ENCODE measurements at places on chromosomes 16 and 17.

GRCh38 chr16:29025735-29026134, 40.9 kb downstream of the LAT start:
- DNase-seq = no peak

- no peak for DNase-seq
Observed at GRCh38 chr17:49858796-49859195, 10.9 kb upstream of the TAC4 start.

DNA sequence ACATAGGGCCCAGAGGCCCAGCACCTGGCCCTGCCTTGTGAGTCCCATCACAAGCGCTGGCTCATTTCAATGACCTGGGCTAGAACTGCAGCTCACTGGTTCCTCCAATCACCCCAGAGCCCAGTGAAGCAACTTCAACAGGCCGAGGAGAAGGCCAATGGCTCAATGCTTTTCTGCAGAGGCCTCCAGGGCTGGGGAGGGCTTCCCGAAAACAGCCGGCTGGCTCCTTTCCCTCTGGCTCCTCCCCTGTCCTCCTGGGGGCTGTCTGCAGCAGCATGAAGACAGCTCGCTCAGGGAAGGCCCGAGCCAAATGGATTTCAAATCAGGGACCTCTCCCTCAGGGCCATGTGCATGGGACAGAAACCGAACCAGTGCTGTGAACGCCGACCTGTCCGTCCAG, 121.6 kb downstream of the ZNF423 start:
- DNase-seq = no peak

- no peak for DNase-seq
Observed at GRCh38 chr16:64489449-64489848, 632.4 kb downstream of the CDH11 start.

DNA sequence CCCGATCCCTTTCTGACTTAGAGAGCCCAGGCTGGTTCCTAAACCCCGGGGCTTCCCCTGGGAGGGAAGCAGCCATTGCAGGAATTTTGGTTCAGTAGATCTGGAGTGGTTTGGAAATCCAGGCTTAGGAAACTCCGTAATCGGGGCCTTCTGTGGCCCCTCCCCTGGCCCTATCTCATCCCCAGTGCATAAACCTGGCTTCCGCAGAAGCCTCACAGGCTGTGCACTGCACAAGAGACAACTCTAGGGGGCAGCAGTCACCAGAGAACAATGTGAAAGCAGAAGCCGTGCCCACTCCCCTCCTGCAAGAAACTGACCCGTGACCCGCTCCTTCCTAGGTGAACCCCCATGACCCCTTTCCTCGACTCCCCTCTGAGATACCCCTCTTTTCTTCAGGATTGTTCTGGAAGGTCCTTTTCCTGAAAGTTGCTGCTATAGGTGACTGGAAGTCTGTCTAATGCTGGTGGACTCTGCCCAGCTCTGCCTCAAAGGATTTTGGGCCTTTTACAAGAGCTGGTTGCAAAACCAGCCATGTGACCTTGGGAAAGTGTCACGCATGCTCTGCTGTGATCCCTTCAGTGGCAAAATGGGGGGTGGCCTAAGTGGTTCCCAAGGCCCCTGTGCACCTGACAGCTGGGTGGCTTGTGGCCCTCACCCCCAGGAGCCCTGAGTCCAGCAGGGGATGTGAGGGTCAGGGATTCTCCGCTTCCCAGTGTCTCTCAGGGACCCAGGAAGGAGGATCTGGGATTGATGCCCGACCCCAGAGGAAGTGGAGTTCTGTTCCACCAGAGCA, 14.4 kb downstream of the GUCY2D start:
- peak; percentile 68 for DNase-seq

DNA sequence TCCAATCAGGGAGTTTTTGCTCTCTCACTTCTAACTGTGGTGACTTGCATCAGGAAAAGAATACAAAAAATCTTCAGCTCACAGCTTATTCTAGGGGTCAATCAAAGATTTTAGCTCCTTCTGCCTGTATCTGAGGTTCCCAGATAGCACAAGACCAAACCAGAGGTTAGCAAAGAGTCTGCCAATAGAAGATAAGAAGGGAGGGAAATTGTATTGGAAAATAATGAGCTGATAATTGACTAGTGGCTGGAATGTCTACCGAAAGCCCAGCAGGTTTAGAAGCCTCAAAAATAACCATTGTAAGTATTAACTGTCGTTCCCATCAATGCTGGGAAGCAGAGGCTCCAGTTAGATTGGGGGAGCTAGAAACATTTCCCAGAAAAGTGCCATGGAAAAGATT, 26.3 kb downstream of the HS3ST3A1 start:
- DNase-seq = no peak

DNA sequence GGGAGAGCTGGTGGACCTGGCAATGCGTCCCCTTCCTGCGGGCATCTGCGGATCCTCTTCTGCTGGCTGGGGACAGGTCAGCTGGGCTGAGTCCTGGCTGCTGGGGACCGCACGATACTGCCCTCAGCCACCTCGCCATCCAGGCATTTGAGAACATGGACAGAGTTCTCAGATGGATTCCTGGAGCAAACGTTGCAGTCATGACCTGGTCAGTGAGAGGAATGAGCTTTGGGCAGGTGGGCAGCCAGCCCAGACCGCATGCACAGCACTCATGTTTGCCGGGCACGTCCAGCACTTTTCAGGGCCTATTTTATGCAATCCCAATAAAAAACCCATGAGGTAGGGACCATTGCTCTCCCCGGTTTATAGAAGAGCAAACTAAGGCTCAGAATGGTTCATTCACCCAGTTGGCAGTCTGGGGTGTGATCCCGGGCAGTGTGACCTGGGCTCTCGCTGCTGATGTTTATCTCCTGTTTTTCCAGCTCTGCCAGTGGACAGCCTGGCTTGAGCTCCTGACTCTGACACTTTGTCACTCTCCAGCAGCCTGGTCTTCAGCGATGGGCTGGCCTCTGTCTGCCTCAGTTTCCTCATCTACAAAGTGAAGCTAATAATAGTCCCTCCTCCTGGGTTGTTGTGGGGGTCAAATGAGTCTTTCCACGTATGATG, 294.7 kb downstream of the IRF8 start:
- DNase-seq = no peak

- DNase-seq = no peak
Observed at GRCh38 chr16:69036399-69037091, 68.9 kb upstream of the HAS3 start.

- no peak for DNase-seq
Observed at GRCh38 chr17:59814685-59815084, 78.1 kb downstream of the TUBD1 start.

DNA sequence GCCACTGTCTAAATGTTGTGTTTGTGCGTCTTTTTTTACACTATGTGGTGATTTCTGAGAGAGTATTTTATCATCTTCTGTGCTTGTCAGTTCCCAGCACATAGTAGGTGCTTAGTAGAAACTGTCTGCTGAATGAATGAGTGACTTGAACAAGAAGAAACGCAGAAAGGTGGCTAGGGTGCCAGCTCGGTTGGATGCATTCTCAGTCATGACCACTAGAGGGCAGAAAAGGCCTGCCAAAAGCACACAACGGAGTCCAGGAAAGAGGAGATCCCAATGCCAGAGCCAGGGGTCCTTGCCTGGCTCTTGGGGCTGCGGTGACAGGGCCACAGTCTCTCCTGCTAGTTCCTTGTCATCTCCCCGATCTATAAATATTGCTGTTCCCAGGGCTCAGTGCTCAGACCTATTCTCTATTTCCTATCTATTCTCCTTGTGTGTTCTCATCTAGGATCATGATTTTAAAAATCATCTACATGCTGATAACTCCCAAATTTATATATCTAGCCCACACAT, 57.3 kb upstream of the CCL1 start:
- peak; percentile 70 for DNase-seq

GRCh38 chr17:63542942-63543821, 7.1 kb upstream of the DCAF7 start:
- no peak for DNase-seq

GRCh38 chr17:71935341-71935740, 185.5 kb upstream of the SOX9 start:
- DNase-seq = no peak

- no peak for DNase-seq
Observed at GRCh38 chr17:1593630-1593931, 31.0 kb upstream of the PITPNA start.

GRCh38 chr16:525123-525519, 2.4 kb upstream of the CAPN15 start:
- no peak for DNase-seq

GRCh38 chr16:30524575-30525568, 1.5 kb downstream of the ZNF768 start:
- DNase-seq = no peak

DNA sequence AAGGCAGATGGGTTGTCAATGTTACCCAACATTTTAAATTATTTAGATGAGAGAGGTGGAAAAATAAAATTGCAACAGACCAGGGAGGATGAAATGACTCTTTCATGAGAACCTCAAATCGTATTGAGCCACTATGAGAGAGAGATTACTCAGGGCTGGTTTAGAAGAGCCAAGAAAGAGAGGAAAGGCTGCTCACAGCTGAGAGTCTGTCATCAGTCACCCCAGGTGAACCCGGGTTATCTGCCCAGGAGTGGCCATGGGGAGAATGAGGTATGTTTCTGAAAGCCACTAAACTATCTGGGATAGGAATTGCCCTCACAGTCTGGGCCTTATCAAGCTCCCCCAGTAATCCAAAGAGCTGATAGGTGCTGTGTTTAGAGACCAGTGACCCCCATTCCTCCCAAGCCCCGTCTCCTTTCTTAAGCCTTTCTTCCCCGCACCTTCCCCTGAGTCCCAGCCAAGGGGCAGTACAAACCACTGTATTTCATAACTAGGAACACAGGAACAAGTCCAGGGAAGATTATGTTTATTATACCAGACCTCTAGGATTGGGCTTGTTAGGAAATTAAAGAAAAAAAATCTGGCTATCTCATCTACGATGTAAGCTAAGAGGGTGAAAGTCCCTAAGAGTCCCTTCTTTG, 158.9 kb upstream of the NOL11 start:
- no peak for DNase-seq

- DNase-seq = no peak
Observed at GRCh38 chr16:30802936-30803335, 15.9 kb upstream of the ZNF629 start.

GRCh38 chr17:3712811-3713463, 10.8 kb upstream of the HASPIN start:
- DNase-seq = peak; percentile 67

DNA sequence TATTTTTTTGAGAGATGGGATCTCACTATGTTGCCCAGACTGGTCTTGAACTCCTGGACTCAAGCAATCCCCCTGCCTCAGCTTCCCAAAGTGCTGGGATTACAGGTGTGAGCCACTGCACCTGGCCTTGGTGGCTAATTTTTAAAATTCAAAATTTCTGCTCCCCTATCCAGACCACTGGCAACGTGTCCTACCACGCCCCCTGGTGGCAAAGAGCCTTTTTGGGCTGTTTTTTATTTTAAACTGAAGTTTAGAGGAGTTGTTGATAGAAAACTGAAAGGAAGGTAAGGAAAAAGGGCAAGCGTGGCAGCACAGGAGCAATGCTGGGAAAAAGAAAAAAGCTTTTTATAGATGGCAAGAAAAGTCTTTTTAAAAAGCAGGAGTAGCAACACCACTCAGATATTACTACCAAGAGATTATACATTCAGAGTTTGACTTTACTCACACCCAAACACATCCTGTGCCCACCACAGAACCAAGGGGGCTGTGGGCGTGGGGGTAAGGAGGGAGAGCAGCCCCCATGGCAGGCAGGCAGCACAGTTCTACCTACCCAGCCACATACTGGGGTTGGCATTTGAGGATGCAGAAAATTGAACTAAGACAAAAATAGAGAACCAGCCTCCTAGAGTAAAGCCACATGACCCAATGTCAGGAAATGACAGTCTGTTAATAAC, 4.2 kb upstream of the MXRA7 start:
- DNase-seq = peak; percentile 85

DNA sequence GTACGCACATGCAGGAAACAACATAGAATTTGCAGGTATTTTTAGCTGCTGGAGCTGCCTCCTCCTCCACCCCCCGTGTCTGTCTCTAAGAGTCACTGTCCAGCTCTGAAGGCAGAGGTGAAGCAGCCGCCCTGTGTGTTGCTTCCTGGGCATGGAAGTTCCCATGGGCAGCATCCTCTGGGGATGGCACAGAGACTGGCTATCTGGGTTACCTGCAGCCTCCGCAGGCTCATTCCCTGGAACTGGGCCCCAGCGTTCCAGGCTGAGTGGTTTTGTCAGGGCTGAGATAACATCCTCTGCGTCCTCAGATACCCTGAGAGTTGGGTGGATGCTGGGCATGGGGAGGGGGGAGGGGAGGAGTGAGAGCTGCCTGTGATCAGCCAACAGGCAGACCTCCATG, 41.5 kb upstream of the MRTFB start:
- DNase-seq = no peak

DNA sequence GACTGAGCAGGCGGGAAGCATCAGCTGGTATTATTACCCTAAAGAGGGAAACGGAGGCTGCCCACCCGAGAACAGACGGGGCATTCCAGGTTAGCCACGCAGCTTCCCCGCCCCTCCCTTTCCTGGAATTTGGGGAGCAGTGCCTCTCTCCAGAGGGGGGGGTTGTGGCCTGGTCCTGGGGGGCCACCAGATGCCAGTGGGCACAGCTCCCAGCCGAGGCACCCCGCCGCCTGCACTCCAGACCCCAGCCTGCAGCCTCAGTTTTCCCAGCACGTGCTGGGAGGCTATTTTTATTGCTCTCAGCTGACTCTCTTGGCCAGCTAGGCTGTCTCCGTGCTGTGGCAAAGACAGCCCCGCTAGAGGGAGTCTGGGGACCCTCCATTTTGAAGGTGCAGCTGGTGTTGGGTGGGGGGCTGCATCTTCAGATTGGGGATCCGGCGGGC, 62.7 kb upstream of the GSE1 start:
- no peak for DNase-seq

- DNase-seq = no peak
Observed at GRCh38 chr16:49281480-49281842, at the start of gene CBLN1. Gene CBLN1, minus strand, starts transcription at chr16:49281838. Its CDS starts 373 bp downstream, at chr16:49281465.

GRCh38 chr16:89697616-89698331, 3.7 kb downstream of the SPATA2L start:
- DNase-seq = no peak

GRCh38 chr17:80475910-80476876, at the start of gene NPTX1:
Gene NPTX1, minus strand, starts transcription at chr17:80476607. Its CDS starts 161 bp downstream, at chr17:80476446.
- peak; percentile 48 for DNase-seq

DNA sequence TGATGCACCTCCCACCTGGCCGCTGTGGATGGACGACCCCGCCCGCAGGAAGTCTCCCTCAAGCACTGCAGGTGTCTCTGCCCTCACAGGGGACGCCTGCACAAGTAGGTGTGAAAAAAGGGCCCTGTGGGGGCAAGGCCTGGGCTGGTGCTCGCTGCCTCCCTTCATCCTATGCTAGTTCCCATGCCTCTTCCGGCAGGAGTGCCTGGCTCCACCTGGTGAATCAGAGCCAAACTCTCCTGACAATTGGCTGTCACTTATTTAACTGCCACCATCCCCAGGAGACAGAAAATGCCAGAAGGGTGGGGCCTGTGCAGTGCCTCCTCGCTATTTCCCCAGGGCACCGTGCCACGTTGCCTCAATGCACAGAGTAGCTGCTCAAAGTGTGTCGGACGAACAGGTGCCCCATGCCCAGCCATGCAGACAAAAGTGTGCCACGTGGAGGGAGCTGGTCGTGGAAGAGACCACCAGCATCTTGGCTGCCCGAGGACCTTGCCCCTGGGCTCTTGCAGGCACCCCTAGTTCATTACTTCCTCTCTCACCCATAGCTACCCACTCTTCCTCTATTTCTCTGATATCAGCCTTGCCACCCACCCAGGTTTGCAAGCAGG, 170.7 kb downstream of the SEC14L1 start:
- no peak for DNase-seq

GRCh38 chr17:28274591-28275265, 44.3 kb upstream of the TMEM97 start:
- no peak for DNase-seq

Data from stimulated activated CD4-positive, alpha-beta T cell treated with anti-CD3 and anti-CD28 coated beads, Interleukin-15, amount 100 ng/mL, for 24 hours (primary cell).